ENCODE measurements at places on chromosomes 12 and 14.

GRCh38 chr14:55249423-55249822 is 21.8 kb upstream of the FBXO34 start:
- no peak for DNase-seq

DNA sequence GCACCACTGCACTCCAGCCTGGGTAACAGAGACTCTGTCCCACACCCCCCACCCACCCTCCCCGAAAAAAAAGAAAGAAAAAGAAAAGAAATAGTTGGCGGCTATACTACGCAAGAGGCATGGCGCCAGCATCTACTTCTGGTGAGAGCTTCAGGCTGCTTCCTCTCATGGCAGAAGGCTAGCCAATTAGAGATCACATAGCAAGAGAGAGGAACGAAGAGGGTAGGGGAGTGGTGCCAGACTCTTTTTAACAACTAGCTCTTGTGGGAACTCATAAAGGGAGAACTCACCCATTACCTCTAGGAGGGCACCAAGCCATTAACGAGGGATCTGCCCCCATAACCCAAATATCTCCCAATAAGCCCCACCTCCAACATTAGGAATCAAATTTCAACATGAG is 6.2 kb downstream of the DENND5B start:
- DNase-seq, result no peak

- DNase-seq, result no peak
Observed at GRCh38 chr14:93751946-93752655, 36.2 kb downstream of the PRIMA1 start.

GRCh38 chr12:111616177-111616623 is 17.1 kb upstream of the ATXN2 start:
- no peak for DNase-seq

- DNase-seq, result no peak
Observed at GRCh38 chr14:21533294-21533693, 7.1 kb upstream of the SALL2 start.

DNA sequence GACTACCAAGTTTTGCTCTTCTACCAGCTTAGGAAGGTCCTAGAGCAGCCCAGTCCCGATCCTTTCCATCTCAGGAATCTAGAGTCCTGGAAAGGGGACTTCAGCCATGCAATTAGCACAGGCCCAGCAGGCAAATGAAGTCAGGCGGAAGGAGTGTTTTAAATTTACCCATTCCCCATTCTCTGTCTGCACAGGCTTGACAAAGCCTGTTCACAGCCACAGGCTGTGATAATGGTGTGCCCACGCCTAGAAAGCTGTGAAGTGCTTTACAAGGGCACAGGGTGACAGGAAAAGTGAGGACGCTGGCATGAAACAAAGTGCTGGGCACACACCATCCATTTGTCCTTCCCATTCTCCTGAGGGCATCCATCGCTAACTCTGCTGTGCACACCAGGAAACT is 79.0 kb downstream of the PITPNM2 start:
- DNase-seq, result no peak

GRCh38 chr14:78530078-78530477 is 359.9 kb downstream of the NRXN3 start:
- DNase-seq, result peak; percentile 3

- no peak for DNase-seq
Observed at GRCh38 chr14:33911046-33911445, 39.8 kb downstream of the EGLN3 start.

GRCh38 chr12:15356951-15357364 is 34.6 kb downstream of the PTPRO start:
- DNase-seq, result no peak

- peak; percentile 36 for DNase-seq
Observed at GRCh38 chr14:84340938-84341337, 1189.0 kb upstream of the FLRT2 start.

- DNase-seq, result no peak
Observed at GRCh38 chr12:110667671-110668070, 21.2 kb downstream of the HVCN1 start.

DNA sequence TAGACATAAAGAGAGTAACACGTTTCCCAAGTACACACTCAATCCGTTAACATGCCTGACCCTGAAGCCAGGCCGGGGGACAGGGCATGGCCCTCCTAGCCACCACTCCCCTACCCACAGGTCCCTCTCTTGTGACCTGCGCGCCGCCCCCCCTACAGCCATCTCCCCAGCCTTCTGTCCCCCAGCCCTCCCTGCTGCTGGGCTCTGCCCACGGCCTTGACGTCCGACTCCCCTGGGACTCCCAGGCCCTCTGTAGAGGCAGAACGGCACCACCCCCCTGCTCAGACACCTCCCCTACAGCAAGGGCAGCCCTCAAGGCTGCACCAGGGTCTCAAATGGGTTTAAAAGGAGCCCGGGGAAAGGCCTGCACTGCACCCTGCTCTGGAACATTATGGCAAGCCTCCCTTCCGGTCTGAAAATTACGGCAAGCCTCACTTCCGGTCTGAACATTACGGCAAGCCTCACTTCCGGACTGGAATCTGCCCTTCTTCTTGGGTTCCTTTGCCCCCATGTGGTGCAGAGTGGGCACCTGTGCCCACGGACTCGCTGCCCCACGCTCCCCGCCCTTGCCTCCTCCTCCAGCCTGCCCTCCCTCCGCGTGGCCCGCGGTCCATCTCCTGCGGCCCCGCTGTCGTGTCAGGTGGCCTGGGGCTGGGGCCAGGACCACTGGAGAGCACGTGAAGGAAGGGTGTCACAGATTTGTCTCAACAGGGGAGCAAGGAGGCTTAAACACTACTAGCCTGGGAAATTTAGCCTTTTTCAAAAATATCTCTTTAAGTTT is 77.6 kb downstream of the MOK start:
- no peak for DNase-seq

GRCh38 chr12:89525305-89525823 is 483 bp downstream of the POC1B start:
- peak; percentile 27 for DNase-seq

- DNase-seq, result no peak
Observed at GRCh38 chr14:85549697-85550096, 19.8 kb downstream of the FLRT2 start.

GRCh38 chr12:92089559-92089958 is 56.1 kb downstream of the BTG1 start:
- peak; percentile 40 for DNase-seq

DNA sequence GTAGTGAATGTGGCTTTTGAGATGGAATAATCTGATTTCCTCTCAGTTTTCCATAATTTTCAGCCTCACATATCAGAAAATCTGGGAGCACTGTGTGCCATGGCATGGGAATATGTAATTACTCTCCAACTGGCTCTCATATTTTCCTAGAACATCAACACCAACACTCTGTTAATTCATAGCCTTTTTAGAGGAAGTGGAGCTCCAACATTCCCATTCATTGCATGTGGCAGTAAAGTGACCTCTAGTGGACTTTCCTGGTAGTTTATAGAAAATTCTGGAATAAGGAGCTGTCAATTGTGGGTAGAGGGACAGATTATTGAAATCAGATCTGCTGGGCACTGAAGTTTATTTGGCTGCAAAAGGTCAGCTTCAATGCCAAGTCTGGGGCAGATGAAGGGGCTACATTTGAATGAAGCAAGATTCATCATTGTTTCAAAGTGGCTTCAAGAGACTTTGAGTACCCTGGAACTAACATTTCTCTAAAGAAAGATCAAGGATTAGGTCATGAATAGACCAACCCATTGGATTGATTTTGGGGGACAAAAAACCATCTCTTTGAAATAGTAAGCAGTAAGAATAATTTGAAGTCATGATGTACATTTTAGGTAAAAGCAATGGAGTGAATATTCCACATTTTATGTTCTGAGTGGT is 23.6 kb upstream of the USP44 start:
- peak; percentile 55 for DNase-seq

DNA sequence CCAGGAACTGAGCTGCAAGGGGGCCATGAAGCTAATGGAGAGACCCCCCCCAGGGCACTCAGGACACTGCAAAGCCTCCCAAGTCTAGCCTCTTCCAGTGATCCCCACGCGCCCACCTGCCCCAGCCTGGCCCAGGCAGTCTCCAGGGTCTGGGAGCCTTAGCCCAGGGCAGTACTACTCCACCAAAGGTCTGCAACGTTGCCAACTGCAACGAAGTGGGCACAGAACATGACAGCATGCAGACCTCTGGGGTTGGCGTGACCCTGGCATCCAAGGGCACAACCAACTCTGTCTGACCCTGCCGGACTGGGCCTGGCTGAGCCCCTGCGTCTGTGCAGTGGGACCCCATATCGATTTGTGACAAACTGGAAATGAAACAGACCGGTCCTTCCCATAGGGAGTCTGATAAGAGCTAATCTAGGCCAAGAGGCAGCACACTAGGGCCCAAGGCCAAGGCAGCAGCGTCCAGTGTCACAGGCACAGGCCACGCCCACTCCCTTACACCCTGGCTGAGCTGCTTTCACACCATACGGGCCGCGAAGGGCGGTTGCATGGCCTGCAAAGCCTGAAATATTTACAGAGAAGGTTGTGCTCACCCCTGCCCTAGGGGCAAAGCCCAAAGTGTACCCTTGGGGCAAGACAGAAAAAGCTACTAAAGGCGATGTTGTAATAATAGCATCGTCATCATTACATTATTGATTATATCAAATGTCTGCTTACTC is 76.7 kb downstream of the NCOR2 start:
- DNase-seq, result no peak

DNA sequence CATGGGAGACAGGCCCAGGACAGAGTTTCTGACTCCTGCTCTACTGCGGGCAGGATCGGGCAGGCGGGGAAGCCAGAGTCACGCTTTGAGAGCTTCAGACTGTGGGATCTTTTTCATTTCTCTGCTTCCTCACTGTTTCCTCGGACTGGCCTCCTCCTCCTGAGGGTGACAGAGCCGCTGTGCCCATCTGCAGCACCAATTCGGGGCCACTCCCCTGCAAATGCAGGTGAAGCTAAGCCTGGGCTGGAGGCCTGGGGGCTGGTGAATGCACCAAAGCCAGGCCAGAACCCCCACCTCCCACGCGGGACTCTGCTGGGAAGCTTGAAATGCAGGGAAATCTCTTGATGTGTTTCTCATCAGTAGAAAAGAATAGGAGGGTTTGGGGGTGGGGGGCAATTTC is 77.5 kb downstream of the FOXN3 start:
- no peak for DNase-seq

DNA sequence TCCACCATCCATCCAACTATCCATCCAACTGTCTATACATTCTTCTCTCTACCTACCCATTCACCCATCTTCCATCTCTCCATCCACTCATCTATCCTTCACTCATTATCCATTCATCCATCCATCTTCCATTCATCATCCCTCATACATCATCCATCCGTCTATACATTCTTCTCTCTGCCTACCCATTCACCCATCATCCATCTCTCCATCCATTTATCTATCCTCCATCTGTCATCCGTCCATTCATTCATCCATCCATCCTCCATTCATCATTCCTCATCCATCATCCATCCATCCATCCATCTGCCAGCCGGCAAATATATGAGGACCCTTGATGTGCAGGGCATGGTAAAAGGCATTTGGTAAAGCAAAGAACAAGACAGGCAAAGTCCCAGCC is 25.2 kb downstream of the AACS start:
- DNase-seq, result no peak

DNA sequence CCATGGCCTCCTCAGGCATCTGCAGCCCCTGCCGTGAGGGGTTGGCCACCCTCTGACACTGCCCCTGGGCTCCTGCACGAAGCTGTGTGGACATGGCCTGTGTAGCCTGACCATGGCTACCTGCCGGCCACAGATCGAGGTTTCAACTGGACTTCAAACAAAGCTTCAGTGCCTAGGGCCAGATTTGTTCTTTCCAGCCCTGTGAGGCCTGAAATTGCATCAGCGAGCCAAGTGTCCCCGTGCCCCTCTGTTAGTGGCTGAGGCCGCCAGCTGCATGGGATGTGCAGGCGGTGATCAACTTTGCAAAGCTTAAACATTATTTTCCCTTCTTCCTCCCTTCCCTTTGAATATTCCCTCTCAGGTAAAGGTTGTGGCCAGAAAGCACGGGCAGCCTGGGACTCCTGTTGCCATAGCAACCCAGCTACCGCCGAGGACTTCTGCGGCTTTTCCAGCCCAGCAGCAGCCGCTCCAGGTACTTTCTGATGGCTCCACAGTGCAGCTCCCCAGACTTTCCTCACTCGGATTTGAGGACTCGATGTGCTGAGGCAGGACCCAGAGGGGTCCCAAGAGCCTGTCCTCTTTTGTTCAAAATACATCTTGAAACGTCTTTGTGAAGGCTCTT is 35.8 kb downstream of the DDX51 start:
- no peak for DNase-seq

DNA sequence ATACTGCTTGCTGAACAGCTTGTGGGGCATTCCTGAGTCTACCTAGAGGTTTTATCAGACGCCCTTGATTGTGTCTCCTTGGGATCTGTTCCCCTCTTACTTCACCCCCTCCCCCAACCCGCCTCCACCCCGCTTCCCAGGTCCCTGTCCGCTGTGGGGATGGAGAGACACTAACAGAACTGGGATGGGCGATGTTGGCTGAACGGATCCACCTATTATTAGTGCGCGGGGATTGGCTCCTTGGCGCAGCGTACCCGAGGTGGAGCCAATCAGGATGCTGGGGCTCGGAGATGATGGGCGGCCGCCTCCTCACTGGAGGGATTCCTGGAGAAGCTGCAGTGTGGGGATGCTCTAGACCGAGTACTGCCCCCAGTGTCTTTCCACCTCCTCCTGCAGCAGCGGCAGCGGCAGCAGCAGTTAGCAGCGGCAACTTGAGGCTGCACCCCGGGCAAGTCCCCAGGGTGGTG is at the start of gene SYT1:
Gene SYT1, plus strand, starts transcription at position 372 of the 467 bp plus-strand sequence.
- peak; percentile 91 for DNase-seq

GRCh38 chr14:45947830-45948229 is 694.8 kb upstream of the MIS18BP1 start:
- DNase-seq, result no peak

DNA sequence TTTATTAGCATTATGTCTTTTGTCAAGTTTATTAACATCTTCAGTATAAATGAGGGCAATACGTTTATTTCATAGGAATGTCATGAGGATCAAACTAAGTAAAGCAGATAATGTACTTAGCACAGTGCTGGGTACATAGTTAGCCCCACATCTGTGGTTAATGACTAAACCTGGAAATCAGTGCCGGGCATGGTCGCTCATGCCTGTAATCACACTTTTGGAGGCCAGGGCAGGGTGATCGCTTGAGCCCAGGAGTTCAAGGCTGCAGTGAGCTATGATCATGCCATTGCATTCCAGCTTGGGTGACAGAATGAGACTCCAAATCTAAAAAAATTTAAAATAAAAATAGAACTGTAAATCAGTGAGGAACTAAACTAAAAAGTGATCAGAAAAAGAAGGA is 44.8 kb upstream of the GUCY2C start:
- no peak for DNase-seq

DNA sequence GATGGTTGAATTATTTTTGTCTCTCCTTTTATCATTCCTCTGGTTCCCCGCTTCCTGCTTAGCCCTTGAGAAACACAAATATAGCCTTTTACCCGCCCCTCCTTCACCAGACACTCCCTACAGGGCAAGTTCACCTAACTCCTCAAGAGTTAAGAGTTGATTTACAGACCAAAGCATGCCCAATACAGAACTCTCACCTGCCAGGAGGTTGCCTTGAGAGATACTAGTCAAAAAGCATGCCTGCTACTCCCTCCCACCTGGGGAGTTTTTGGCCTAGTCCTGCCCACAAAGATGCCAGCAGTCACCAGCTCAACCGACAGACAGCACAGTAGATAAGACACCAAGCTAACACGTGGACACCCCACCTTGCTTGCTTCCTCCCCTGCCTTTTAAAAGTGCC is 11.2 kb downstream of the LGMN start:
- no peak for DNase-seq

- no peak for DNase-seq
Observed at GRCh38 chr12:9969673-9970072, 1.5 kb upstream of the CLEC12A start.
